ENCODE measurements at places on chromosomes 7 and 10.

DNA sequence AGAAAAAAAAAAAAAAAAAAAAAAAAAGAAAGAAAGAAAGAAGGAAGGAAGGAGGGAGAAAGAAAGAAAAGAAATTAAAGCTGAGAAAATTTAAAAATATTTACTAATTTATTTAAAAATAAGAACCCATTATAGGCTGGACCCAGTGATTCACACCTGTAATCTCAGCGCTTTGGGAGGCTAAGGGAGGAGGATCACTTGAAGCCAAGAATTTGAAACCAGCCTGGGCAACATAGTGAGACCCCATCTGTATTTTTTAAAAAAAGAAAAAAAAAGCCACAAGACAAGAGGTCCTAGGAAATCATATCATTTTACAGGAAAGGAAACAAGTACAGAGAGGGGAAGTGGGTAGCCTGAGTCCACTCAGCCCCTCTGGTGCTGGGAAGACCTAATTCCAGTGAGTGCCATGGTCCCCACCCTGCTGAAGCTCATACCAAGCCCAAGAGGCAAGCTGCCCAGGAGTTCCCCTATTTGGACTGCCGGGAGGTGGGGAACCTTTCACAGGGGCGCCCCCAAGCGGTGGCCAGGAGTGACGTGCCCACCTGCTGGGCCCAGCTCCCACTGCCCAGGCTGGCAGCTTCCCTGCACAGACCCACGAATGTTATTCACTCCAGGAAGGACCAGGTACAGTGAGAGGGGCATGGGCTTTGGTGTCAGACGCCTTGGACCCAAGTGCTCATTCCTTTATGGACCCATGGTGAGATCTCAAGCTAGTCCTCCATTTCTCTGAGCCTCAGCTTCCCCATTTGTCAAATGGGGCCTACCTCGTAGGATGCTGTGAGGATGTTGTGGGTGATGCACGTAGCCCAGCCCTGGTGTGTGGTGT, 133.6 kb downstream of the ZMIZ1 start:
- no peak for DNase-seq

DNA sequence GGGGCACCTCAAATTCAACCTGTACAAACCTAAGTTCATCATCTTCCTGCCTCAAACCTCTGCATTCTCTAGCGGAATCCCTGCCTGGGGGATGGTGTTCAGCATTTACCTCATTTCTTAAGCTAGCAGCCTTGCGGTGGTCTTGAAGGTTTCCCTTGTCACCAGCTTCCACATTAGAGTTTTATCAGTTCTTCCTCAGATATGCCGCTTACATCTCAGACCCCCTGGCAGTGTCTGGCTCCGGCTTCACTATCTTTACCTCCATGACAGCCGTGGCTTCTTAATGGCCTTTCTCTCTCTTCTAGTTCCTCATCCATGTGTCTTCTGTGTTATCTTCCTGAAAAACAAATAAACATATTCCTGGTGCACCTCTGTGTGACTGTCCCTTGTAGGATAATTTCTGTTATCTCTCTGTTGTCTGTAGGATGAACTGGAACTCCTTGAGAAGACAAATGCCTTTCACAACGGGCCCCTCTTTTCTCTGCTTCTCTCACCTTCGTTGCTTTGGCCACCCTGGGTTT, 101.1 kb upstream of the BMPER start:
- no peak for DNase-seq

- no peak for DNase-seq
Measured at GRCh38 chr10:110493832-110494426, 3.8 kb upstream of the DUSP5 start.

GRCh38 chr10:43261578-43262396, 5.1 kb downstream of the RASGEF1A start:
- DNase-seq = no peak
